ENCODE measurements at places on chromosomes 16 and 17.

DNA sequence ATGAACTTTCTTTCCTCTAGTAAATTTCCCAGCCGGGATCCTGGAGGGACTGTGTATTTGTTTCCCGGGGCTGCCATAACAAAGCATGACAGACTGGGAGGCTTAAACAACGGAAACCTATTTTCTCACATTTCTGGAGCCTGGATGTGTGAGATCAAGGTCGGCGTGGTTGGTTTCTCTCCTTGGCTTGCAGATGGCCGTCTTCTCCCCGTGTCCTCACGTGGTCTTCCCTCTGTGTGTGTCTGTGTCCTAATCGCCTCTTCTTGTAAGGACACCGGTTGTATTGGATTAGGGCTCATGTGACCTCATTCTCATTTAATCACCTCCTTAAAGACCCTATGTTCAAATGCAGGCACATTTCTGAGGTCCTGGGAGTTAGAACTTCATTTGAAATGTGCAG is 22.0 kb upstream of the USP10 start:
- no peak for DNase-seq

DNA sequence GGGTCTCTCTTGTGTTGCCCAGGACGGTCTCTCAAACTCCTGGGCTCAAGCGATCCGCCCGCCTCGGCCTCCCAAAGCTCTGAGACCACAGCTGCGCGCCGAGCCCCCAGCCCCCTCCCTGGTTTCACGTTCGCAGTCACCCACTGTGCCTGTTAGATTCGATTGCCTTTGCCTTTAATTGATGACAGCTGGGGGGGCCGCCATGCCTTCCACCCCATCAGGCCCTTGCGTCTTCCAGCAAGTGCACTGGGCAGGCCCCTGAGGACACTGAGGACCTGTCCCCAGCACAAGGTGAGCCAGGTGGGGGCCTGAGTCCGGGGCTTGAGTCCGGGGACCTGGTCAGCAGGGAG is 3.3 kb downstream of the IGFALS start:
- no peak for DNase-seq

DNA sequence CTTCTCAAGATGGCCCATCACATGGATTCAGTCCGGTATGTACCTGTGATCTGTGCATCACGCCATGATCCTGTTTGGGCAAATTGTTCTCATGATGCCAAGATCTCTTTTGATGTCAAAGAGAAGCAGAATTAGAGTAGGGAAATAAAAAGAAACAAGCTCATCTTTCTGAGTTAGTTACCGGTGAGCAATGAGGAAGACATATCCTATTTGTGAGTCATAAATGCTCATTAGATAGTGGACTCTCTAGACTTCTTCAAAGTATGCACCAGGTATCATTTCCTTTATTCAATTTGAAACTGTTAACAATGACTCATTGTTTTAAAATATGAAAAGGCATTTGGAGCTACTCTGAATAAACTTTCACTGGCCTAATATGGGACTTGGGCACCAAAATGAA is 8.0 kb upstream of the KRTAP4-12 start:
- no peak for DNase-seq

DNA sequence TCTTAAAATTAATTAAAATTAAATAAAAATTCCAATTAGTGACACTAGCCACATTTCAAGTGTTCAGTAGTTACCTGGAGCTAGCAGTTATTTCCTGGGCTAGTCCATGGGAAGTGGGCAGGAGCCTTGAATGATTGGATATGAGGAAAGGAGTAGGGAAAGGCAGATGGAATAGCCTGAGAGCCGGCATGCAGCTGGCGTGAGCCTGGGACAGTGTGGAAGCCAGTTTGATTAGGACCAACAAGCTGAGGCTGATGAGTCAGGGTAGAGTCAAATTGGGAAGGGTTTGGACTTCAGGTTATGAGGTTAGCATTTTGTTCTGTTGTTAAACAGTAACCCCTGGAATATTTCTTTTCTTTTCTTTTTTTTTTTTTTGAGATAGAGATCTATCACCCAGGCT is 15.3 kb upstream of the GNA13 start:
- no peak for DNase-seq

DNA sequence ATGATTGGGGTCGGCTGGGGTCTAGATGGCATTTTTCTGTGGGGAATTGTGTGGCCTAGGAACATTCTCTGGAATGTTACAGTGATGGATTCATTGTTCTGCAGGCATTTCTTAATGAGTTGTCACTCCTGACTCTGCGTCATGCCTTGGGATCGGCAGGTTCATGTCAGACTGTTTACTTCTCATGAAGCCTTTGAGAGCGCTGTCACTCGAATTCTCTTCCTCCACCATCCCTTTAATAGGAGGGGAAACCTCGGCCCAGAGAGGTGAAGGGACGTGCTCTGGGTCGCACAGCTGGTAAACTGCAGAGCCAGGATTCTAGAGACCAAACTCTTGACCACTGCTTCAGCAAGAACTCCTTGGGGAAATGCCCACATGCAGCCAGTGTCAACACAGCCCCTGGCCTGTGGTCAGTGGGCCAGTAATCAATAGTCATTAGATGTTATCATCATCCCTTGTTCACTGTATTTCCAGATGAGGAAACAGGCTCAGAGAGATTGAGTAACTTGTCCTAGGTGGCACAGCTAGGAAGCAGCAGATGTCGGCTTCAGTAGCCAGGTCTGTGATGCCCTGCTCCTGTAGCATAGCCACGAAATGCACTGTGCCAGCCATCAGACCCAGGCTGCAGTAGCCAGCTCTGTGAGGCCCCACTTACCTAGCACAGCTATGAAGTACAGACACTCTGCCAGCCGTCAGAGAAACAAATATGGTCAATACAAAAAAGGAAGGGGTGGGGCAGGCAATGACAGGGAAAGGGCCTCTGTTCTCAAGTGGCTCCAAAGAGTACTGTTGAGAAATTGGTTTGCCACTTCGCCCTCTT is 259.0 kb downstream of the CPPED1 start:
- DNase-seq: no peak

- DNase-seq: no peak
Observed at GRCh38 chr16:31248344-31248743, 11.4 kb upstream of the ITGAM start.
